ENCODE measurements at places on chromosomes 12 and 14. TPM values are rescaled to one million over a fixed set of nuclear protein-coding genes. Genes with fewer than 3 reads are reported as not detected.

- no peaks in the 10 kb centered on the region for H3K4me1 ChIP-seq
- no peak for DNase-seq
- H3K4me3 ChIP-seq = no peak overlapping the region
- H3K36me3 ChIP-seq = peaks cover 7% of the 10 kb centered on the region
- H3K27me3 ChIP-seq = no peaks in the 10 kb centered on the region
These were observed 23.0 kb downstream of the BTBD6 start for GRCh38 chr14:105271224-105271890.

OAS2 gene
- total RNA-seq = 21.2 TPM

NTS gene
- not detected for total RNA-seq

CIDEB gene
- 10.9 TPM for total RNA-seq

DNA sequence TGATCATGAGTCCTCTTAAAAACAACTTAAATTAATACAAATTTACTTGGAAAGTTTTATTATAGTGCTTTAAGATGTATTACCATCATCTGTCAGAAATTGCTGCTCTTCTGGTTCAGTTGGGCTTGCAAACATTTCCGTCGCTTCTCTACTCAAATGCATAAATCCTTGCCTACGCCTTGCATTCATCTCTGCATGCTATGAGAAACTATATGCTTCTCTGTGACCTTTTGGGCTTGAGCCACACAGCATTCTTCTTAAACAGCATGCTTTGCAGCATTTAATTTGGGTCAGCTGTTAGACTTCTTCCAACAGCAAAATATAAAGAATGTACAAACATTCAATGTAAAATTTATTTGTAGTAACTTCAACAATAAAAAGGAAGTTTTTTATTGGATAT is 305.7 kb upstream of the FLRT2 start:
- H3K36me3 ChIP-seq = no peaks in the 10 kb centered on the region
- H3K27ac ChIP-seq = no peak overlapping the region
- no peak overlapping the region for H3K4me3 ChIP-seq
- DNase-seq = no peak
- H3K4me1 ChIP-seq = no peaks in the 10 kb centered on the region

GRCh38 chr12:43937947-43938346 is 102.1 kb downstream of the TMEM117 start:
- no peaks in the 10 kb centered on the region for H3K27me3 ChIP-seq
- DNase-seq = no peak
- no peak overlapping the region for H3K27ac ChIP-seq
- H3K4me1 ChIP-seq = no peaks in the 10 kb centered on the region
- H3K36me3 ChIP-seq = no peaks in the 10 kb centered on the region
- no peak overlapping the region for H3K4me3 ChIP-seq

SCNN1A gene
- total RNA-seq = 16.4 TPM

- H3K36me3 ChIP-seq = no peaks in the 10 kb centered on the region
- no peaks in the 10 kb centered on the region for H3K27me3 ChIP-seq
- H3K4me1 ChIP-seq = no peaks in the 10 kb centered on the region
- no peak overlapping the region for H3K4me3 ChIP-seq
These were observed 6.8 kb upstream of the EML5 start for GRCh38 chr14:88799522-88799921.

BCL2L14 gene
- not detected for total RNA-seq

- H3K4me1 ChIP-seq = no peaks in the 10 kb centered on the region
- H3K27ac ChIP-seq = no peak overlapping the region
- no peak for DNase-seq
These were observed 102.5 kb upstream of the GPHB5 start for GRCh38 chr14:63421226-63421625.

Data from thoracic aorta (tissue), 2 donors.